Stomach (tissue), 19 donors: ENCODE measurements at places on chromosomes 3 and 15. TPM values are rescaled to one million over a fixed set of nuclear protein-coding genes. Genes with fewer than 3 reads are reported as not detected.
A peak's percentile ranks its signal among the peaks of the same experiment; 100 is the strongest.

- H3K4me3 ChIP-seq = peak overlapping the region; percentile 87
- no peaks in the 10 kb centered on the region for H3K27me3 ChIP-seq
- H3K4me1 ChIP-seq = peaks cover 75% of the 10 kb centered on the region
- peak overlapping the region; percentile 47 for H3K27ac ChIP-seq
Observed at GRCh38 chr15:66707310-66708082, 5.5 kb downstream of the SMAD6 start.

DNA sequence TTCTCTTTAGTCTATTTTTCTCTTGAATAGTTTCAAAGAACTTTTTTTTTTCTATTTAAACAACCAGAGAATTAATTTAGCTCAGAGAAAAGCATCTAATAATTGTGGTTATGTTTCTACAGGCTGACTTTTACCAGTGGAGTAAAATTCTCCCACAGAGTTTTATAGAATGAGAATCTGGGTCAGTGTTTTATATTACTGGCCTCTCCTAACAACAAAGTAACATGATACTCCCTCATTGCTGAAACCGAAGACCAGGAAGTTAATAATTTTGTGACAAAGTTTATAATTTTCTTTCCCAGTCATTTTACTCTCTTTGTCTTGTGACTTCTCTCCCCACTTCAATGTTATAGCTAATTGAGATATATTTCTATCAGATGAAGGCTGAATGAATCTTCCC, 946.9 kb downstream of the EPHA3 start:
- H3K36me3 ChIP-seq = no peaks in the 10 kb centered on the region
- no peaks in the 10 kb centered on the region for H3K4me1 ChIP-seq
- H3K27ac ChIP-seq = no peak overlapping the region
- no peaks in the 10 kb centered on the region for H3K27me3 ChIP-seq
- H3K4me3 ChIP-seq = no peak overlapping the region

GRCh38 chr3:24138876-24139256, 193.8 kb downstream of the NR1D2 start:
- peaks cover 10% of the 10 kb centered on the region for H3K4me1 ChIP-seq
- H3K27ac ChIP-seq = peak overlapping the region; percentile 82
- no peak overlapping the region for H3K4me3 ChIP-seq
- H3K27me3 ChIP-seq = no peaks in the 10 kb centered on the region
- H3K36me3 ChIP-seq = no peaks in the 10 kb centered on the region

DNA sequence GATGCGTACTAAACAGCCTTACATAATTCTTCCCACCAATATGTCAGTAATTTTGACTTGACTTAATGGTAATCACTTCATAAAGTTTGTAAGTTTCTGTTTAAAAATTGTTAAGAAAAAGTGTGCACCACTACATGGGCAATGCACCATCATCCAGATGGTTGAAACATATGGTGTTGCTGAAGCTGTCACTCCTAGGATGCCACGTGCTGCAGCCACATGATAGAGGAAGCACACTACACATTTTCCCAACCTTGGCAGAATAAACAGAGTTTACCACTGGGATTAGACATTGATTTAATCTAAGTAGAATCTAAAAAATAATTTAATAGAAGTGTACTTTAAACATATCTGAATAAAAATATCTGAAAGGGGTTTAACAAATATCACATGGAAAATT, 1209.9 kb downstream of the NSUN3 start:
- DNase-seq = peak; percentile 13
- H3K36me3 ChIP-seq = no peaks in the 10 kb centered on the region
- no peaks in the 10 kb centered on the region for H3K27me3 ChIP-seq
- no peak overlapping the region for H3K27ac ChIP-seq
- no peaks in the 10 kb centered on the region for H3K4me1 ChIP-seq
- no peak overlapping the region for H3K4me3 ChIP-seq

DNA sequence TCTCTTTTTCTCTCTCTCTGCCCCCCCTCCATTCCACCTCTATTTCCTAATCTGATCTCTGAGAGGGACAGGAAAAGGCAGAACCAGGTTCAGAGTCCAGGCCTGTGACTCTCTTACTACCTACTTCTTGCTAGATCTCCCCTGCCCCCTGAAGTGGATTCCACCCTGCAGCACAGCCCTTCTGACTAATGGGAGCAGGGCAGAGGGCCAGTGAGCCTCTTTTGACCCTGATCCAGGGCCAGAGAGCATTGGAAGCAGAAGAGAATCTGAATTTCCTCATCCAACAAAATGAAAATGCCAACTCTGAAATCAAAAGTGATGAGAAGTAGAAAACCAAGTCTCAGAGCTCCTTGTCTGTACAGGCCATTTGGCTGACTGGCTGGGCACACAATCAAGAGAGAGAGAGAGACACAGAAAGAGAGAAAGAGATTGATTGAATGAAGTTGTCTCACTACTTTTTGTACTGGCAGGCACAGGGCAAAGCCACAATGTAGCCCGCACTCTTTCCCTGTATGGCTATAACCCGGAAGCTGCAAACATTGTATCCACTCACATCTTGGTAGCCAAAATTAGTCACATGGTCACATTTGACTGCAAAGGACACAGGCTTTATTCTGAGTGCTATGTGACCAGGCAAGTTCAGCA, 31.6 kb upstream of the GLCE start:
- H3K27ac ChIP-seq = peak overlapping the region; percentile 12
- H3K36me3 ChIP-seq = no peaks in the 10 kb centered on the region
- H3K4me3 ChIP-seq = no peak overlapping the region
- no peak for DNase-seq
- peaks cover 9% of the 10 kb centered on the region for H3K4me1 ChIP-seq

- no peaks in the 10 kb centered on the region for H3K27me3 ChIP-seq
- H3K27ac ChIP-seq = no peak overlapping the region
- no peaks in the 10 kb centered on the region for H3K4me1 ChIP-seq
- no peak overlapping the region for H3K4me3 ChIP-seq
- DNase-seq = no peak
Observed at GRCh38 chr3:41882956-41883355, 78.9 kb downstream of the ULK4 start.

Gene CHRFAM7A
- 6.8 TPM for total RNA-seq

Gene CXCR6
- total RNA-seq = 1.1 TPM

Gene ZNF502
- total RNA-seq = 0.29 TPM

Gene TBC1D23
- 7.0 TPM for total RNA-seq
